ENCODE measurements at places on chromosomes 7 and 10.

DNA sequence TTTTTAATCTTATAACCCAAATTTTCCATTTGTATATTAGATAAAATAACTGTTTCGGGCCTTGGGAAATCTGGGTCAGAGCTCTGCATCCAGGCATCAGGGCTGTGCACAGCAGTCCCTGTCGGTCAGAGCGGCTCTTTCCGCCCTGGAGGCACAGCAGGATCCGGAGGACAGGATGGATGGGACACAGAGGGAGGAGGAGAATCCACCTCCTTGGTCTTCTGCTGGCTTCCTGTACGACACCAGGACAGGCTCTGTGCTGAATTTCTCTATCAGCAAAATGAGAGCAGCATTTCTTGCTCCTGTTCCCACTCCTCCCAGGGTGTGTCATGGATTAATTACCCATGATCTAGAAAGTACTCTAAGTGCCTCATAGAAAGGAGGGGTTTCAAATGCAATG, 254.9 kb downstream of the SKAP2 start:
- DNase-seq: no peak

GRCh38 chr7:32680259-32681173, 185.2 kb downstream of the AVL9 start:
- DNase-seq: no peak

DNA sequence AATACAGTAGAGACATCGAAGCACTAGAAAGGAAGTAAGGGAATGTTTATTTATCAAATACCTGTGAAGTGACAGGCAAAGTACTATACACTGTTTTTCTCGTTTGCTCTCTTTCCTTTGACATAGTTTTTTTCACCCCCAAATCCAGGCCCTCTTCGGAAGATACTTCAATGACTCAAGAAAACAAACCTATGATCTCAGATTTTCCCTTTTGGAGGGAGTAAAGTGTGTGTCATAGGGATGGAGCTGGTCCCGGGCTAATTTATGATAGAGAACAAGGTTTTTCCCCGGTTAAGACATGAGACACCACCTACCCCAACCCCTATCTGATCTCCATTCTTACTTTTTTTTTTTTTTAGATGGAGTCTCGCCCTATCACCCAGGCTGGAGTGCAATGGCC, 61.7 kb downstream of the MAP3K8 start:
- DNase-seq: no peak

DNA sequence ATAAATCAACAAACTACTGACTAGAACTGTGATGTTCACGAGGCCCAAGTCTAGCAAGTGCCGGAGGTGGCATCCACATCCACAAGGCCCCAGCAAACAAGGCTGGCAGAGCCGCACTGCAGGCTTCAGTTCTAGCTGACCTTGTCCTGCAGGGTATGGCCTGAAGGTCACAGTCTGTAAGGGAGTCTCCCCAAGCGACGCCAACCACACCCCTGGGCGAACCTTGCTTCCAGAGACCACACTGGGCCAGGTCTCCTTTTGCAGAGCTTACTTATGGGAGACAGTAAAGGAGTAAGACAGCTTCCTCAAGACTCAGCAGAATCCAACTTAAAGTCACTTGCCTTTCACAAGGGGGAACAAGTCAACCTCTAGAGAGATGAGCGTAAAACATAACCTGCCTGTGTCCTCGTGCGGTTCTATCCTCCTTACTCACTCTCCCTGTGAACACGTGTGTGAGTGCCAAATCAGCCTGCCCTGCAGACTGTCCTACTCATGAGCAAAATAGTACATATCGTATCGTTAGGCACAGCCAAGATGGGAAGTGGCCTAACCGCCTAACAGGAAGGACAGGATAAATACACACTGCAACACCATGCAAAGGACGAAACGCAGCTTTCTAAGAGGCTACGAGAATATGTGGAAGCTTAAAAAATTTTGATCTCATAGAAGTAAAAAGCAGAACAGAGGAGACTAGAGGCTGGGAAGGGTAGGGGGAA, 22.7 kb downstream of the FAM53B start:
- DNase-seq: no peak

DNA sequence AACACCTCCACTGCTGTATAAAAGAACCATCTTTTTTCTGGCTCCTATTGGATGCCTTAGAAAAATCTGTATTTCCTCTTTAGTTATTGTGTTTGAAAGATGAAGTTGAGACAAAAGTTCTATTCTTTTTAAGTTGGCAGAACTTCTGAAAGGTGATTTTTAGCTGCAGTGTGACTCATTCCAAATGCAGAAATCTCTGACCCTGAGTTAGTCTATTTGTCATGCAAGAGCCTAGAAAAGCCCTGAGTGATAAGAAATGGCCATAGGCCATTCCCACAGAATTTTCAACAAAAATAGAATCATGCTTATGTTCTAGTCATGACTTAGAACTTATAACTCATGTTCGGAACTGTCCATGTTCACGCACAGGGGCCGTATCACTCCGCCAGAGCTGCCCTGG, 89.1 kb downstream of the EGFR start:
- no peak for DNase-seq

DNA sequence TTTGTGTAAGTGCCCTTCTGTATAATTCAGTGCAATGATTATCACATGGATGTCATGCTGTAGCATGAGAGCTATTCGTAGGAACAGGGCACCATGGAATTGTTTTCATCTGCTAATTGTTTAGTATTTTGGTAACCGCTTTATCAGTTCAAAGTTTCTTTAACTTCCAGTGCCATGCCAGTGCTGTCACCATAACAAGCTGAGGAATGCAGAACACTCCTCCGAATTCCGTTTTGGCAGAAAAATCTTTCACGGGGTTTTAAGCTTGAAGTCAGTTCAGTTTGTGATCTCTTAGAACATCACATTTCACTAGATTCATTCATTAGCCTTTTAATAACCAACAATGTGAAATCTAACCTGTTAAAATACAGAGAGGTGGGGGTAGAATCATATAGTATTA, 117.2 kb upstream of the SEMA3C start:
- DNase-seq: no peak

GRCh38 chr10:119265691-119266090, 58.3 kb downstream of the GRK5 start:
- DNase-seq: no peak

DNA sequence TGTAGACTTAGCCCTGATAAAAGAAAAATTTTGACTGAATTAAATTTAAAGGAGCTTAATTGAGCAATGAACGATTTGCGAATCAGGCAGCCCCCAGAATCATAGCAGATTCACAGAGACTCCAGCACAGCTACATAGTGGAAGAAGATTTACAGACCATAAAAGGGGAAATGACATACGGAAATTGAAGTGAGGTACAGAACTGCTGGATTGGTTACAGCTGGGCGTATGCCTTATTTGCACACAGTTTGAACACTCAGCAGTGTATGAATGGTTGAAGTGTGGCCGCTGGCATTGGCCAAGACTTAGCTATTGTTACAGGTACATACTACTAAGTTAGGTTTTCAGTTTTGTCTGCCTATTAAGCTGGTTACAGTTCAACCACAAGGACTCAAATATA, 433.5 kb upstream of the CELF2 start:
- DNase-seq: no peak

GRCh38 chr7:28685644-28686417, 272.3 kb downstream of the TRIL start:
- no peak for DNase-seq

DNA sequence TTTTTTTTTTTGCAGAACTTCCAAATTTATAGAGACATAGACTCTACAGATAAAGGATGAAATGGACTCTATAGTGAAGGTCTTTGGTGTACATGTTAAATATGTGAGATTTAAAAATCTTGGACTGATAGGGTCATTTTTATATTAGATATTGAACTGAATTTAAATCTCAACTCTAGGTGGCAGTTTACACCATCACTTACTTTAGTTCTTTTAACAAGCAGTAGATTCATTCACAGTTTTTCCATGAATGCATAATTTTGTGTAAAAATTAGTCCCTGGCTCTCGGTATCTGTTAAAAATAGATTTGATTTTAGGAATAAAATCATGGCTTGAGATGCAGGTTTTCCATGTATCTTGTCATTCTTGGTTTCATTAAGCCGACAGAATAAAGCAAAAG, 31.1 kb upstream of the SNX13 start:
- DNase-seq: no peak

DNA sequence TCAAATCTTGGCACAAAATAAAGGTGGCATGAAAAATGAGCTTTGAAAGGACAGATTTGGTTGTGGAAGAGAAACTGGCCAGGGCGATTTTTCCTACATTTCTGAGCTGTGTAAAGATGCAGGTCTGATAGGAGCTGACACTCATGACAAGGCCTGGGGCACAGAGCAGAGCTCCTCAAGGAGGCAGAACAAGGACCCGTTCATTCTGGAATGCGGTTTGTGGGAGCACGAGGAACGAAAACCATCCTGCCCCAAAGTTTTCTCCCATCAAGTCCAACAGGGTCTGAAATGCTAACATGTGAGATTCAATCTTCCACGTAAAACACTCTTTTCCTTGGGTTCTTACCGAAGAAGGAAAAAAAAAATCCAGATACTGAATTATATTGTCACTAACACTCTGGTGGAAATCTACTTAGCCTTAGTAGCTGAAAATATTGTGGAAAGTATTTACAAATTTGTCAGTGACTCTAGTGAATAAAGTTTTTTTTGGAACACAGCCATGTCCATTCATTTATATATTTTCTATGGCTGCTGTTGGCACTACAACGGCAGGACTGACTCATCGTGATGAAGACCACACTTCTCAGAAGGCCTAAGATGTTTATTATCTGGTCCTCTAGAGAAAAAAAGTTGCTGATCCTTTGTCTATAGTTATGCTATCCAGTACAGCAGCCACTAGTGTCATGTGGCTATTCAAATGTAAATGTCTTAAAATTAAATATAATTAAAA, 215.7 kb downstream of the BAMBI start:
- no peak for DNase-seq

DNA sequence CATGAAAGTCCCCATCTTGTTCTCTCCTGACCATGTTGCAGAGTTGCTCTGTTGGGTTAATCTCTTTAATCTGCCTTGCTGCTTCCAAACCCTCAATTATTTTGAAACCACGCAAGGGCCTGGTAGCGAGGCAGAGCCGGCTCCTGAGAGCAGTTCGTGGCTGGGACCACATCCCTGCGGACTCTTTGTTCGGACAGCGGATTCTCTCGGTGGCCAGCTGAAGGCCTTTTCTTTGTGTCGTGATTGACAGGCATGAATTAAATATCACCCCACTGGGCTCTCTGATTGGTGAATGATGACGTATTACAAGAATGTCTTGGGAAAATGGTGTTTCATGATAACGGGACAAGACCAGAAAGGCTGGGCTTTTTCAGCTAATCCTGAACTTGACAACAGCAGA, 66.9 kb upstream of the ARHGAP21 start:
- DNase-seq: no peak

DNA sequence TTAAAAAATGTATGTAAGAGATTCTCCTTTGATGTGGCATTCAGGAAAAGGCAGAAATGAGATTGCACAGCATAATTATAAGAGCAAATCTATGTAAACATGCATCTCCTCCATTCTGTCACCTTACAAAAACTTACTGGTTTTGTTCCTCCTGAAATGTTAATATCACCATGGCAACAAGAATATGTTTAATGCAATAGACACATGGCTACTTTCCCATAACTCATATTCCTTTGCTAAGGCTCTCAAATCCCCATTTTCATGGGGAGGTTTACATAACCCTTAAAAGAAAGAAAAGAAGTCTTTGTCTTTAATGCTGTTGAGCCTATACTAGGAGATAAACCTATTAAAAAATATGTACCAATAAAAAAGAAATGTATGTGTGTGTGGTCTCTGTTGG, 136.2 kb downstream of the ANK3 start:
- no peak for DNase-seq

GRCh38 chr7:143408686-143409561, at the start of gene EPHA1:
EPHA1 (minus strand) TSS chr7:143408856; CDS start chr7:143408805, 51 bp downstream.
- DNase-seq: no peak

- no peak for DNase-seq
These were observed 6.0 kb downstream of the GSTK1 start for GRCh38 chr7:143269251-143269650.

DNA sequence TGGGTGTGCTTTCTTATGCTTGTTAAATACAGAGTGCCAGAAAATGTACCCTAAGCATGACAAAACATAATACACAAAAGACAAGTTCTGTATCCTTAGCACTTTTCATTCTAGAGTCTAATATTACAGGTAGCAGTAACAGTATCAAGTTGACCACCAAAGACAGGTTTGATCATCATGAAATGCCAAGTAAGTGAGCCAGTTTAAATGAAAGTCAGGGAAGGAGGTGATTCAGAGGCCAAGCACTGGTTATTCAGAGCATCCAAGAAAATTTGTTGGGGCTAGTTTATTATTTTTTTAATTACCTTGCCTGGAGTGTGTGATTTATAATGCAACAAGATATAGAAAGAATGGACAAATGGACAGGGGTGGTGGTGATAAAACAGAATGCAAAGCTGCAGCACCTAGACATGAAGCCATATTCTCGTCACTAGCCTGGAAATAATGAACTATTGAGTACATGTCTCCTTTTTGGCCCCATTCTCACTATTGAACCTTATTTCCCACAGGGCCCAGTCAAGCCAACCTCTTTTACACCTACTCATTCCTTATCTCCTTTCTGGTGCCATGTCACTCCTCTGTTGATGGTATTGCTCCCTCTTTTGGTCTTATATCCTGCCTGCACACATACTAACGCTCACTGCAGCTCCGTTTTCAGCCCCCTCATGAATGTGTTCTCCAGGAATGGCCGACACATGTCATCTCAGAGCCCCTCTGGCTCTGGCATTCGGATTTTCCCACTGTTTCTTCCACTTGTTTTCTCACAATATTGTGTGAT, 78.6 kb upstream of the GLCCI1 start:
- no peak for DNase-seq

DNA sequence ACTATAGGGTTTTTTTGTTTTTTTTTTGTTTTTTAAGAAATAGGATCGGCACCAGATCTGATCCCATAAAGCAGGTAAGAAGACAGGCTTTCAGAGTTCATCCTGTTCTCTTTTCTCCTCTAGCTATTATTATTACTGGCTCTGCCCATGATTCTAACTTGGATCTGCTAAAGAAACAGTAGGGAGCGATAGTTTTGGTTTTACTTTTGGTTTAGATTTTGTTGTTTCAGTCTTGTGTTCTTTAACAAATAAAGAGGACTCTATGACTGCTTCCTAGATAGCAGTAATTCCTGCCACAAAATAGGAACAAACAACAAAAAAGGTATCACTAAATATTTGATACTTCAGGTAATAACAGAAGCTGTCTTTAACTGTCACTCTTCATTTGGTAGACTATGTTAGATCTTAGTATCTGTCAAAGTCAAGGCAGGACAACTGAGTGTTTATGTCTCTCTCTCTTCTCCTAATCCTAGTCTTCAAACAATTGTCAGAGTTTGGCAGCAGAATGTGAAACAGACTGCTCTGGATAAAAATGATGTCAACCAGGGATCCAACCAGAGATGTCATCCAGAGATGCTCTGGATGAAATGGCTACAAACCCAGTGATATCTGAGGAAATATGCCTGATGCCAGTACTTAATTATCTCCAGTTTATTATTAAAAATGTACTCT, 99.8 kb downstream of the KMT2C start:
- no peak for DNase-seq

Data from stimulated activated CD8-positive, alpha-beta memory T cell treated with anti-CD3 and anti-CD28 coated beads, Interleukin-12 subunit alpha, Interleukin-12 subunit beta, amount 100 ng/mL, for 4 hours (primary cell).